ENCODE measurements at places on chromosomes 16 and 17.

DNA sequence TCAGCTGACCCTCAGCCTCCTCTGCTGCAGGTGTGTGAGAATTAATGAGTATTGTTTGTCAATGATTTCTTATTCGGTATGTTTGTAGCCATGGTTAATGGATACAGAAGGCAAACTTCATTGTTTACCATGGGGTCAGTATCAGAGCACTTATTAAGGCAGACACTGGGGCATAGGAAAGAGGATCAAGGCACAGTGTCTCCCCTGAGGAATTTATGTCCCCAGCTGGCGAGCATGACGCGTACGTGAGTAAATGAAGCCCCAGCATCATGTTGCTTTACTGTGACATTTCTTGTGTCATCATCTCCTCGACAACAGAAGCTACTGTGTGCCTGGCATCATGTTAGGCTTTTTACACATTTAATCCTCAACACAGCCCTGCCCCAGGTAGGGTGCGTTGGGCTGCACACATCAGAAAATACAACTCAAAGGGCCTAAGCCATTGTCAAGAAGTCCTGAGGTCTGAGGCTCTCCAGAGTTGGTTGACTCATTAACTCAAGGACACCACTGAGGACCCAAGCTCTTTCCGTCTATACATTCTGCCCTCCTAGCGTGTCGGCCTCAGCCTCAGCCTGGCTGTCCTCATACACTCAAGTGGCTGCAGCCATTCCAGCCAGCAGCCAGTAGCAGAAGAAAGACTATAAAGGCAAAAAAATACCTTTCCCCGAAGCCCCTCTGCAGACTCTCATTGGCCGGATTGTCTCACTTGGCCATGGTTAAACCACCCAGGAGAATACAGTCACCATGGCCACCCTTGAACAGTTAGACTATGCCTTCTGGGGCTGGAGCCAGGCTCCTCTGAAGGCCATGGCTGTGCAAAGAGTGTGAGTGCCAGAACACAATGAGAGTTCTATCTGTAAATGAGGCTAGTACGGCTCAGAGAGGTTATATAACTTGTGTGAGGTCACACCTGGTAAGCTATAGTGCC is 13.9 kb upstream of the ZCCHC14 start:
- DNase-seq, result no peak

DNA sequence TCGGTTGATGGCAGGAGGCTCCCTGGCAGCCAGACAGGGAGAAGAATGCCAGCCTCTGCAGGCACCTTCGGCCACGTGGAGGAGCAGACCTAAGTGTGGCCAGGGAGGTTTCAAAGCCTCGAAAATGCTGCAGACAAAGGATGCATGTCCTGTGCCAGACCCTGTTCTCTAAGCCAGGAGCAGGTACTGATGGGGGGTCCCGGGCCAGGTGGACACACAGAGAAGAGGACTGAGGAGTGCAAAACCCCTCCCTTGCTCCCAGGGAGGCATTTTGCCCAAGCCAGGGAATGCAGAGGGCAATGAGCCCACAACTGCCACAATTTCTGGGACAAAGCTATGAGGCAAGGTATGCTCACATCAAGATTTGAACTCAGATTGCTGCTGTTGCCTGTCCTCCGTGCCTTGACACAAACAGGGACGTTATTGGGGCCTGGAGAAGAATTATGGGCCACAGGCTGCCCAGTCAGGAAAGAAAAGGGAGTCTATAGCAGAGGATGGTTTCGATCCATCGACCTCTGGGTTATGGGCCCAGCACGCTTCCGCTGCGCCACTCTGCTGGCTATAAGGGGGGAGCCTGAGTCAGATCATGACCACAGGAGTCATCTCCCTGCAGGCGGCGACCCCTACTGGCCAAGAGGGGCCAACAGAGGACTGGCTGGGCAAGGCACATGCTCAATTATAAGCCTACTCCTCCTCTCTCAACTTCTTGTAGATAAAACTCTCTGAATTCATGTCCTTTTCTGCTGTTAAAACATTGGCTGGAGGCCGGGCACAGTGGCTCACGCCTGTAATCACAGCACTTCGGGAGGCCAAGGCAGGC is 25.1 kb upstream of the FOXK2 start:
- DNase-seq, result peak; percentile 84

DNA sequence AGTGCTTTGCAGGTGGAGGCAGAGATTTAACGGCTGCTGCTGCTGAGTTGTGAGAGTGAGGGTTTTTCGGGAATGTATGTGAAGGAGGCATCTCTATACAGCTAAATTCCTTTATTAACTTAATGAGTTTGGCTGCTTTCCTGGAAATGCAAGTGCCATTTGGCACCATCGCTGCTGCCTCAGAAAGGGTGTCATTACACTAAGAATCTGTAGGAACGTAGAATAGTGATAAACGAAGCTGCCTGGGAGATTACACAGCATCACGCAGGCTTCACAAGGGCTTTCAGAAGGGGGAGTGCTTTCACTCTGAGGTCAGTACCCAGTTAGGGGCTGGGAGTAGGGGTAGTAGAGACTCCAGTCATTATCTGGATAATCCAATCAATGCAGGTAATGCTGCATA is 14.1 kb upstream of the NLRP1 start:
- DNase-seq, result no peak

GRCh38 chr16:69535123-69536050 is 30.4 kb upstream of the NFAT5 start:
- no peak for DNase-seq

- no peak for DNase-seq
These were observed 40.0 kb downstream of the PGS1 start for GRCh38 chr17:78418326-78419026.

- DNase-seq, result no peak
These were observed 34.7 kb downstream of the GINS3 start for GRCh38 chr16:58426966-58427365.

GRCh38 chr17:42067371-42068091 is 17.1 kb upstream of the C17orf113 start:
- DNase-seq, result peak; percentile 4

DNA sequence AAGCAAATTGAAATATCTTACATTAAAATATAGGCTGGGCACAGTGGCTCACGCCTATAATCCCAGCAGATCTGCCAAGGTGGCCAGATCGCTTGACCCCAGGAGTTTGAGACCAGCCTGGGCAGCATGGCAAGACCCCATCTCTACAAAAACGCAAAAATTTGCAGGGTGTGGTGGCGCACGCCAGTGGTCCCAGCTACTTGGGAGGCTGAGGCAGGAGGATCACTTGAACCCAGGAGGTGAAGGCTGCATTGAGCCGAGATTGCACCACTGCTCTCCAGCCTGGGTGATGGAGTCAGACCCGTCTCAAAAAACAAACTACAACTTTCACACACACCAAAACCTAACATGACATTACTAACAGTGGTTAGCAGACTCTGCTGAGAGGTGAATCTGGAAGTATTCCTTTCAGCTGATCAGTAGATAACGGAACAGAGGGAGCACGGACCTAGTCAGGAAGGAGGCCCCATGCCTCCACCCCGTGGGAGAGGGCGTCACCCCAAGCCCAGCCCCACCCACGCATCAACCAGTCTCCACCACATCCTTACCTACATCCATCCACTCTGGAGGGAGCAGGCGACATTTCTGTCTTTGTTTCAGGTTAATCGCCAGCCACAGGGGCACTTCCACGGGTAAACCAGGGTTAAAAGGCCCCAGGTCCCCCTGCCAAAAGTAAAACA is 1.7 kb downstream of the GINS2 start:
- DNase-seq, result no peak

DNA sequence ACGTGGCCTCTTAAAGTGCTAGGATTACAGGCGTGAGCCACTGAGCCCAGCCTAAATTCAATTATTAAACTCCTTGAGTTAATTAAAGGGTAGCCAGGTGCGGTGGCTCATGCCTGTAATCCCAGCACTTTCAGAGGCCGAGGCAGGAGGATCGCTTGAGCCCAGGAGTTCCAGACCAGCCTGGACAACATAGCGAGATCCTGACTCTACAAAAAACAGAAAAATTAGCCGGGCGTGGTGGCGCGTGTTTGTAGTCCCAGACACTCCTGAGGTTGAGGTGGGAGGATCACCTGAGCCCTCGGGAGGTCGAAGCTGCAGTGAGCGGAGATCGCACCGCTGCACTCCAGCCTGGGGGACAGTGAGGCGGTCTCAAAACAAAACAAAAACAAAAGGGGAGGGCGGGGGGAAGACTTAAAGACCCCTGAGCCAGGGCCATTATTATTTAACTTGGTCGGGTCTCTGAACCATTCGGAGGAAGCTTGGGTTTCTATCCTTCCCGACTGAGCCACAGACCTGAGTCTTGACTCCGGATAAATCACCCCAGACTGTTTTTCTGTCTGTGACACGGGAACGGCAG is 19.5 kb downstream of the BCL7C start:
- no peak for DNase-seq

DNA sequence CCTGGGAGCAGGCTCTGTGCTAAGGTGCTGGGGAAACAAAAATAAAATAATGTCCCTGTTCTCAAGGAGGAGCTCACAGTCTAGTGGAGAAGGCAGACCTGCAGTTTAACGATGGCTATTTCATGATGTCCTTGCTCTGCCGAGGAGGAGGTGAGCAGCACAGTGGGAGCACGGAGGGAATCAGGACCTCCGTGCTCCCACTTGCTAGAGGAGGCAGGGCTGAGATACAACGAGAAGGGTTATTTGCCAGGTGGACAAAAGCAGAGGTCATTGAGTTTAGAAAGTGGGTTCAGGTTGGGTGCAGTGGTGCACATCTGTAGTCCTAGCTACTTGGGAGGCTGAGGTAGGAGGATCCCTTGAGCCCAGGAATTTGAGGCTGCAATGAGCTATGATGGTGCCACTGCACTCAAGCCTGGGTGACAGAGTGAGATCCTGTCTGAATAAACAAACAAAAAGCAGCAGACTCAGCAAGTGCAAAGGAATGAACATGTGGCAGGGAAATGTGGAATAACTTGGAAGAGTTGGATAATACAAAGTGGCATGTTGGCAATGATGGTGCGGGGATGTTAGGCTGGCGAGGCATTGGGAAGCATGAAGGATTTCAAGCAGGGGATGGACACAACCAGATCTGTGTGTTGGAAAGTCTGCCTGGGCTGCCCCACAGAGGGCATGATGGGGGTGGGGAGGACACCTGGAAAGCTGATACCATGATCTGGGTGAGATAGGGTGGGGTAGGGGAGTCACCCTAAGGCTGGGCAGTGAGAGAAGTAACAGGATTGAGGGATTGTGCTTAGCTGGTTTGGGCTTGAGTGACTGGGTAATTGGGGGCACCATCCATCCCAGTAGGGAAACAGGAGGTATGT is 12.8 kb upstream of the TNS4 start:
- no peak for DNase-seq

GRCh38 chr16:84603140-84603816 is 14.6 kb downstream of the COTL1 start:
- DNase-seq, result peak; percentile 77

GRCh38 chr16:31561426-31562233 is 33.9 kb downstream of the AHSP start:
- no peak for DNase-seq

DNA sequence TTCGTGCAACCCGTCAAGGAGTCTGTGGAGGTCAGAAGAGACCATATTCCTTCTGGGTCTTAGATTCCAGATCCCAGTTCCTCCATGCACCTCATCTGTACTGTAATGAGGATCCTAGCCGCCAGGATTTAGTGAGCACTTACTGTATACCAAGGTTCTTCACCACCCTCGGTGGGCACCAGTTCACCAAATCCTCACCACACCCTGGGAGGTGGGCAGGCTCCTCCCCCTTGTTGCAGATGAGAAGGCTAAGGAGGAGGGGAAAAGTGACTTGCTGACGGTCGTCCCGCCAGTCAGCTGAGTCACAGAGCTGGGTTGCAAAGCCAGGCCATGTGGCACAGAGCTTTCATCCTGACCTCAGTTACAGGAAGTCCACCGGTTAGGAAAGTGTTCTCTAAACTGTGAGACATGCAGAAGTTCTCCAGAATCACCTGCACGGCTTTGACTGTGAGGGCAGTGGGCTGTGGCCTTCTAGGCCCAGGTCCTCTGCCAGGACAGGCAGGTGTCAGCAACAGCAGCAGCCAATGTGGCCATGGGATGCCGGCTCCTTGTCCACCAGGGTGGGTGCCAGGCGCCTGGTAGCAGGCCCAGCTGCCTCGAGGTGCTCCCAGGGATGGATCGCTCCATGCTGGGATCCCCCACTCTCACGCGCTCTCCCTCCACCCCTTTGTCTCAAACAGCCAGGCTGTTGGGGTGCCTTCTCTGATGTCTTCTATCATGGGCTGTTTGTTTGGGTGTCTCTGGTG is 240.3 kb upstream of the GSE1 start:
- no peak for DNase-seq

DNA sequence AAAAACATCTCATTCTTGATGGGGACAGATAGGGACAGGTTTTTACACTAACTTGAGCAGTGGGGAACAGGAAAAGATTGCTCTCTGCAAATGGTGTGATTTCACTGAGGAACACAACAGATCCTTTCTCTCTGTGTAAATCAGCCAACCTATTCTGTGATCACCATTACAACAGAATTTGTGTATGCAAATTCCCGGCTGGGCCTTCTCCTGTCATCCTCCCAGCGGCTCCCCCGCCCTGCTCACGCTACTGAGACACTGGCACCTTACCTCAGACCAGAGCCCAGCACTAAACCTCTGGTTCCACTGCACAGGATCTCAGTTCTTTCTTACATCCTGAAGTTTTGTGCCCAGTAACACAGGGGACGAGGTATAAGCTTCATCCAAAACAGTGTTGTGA is 97.0 kb upstream of the FA2H start:
- no peak for DNase-seq

- DNase-seq, result no peak
These were observed 285.1 kb upstream of the CDH11 start for GRCh38 chr16:65406933-65407332.

GRCh38 chr17:41962768-41963434 is 3.7 kb upstream of the CNP start:
- DNase-seq, result peak; percentile 51

- no peak for DNase-seq
These were observed 742 bp upstream of the SLC9A5 start for GRCh38 chr16:67248073-67248400.

GRCh38 chr17:39352511-39352910 is 48.9 kb downstream of the FBXL20 start:
- no peak for DNase-seq

DNA sequence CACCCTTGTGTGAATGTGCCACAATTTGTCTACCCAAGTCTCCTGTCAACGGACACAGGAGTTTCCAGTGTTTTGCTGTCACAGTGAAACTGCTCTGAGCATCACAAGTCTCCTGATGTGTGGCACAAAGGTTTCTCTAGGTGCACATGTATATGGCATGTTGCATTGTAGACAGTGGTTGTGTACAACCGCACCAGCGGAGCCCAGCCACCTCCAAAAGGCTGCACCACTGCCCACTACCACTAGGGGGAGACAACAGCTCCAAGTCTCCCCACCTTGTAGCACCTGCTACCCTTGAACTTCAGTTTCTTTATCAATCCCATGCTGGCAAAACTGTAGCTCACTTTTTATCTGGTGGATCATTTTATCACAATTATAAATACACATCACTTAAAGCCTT is 95.5 kb upstream of the ZNF469 start:
- no peak for DNase-seq

GRCh38 chr17:33725675-33726271 is 432.7 kb upstream of the ASIC2 start:
- no peak for DNase-seq

DNA sequence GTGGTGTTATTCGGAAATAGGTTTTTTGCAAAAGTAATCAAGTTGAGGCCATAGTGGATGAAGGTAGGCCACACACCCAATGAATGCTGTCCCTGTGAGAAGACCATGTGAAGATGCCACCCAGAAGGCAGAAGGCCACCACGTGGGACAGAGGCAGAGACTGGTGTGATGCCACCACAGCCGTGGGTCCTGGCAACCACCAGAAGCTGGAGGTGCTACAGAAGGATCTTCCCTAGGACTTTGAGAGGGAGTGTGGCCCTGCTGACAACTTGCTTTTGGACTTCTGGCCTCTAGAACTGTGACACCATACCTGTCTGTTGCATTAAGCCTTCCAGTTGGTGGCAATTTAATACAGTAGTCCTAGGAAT is 49.3 kb downstream of the RMI2 start:
- DNase-seq, result no peak

GRCh38 chr17:69997332-69997731 is 77.7 kb upstream of the KCNJ16 start:
- DNase-seq, result no peak

Data from occipital lobe (tissue), 3 donors.